Mesothelial cell of epicardium (in vitro differentiated cells): ENCODE measurements at places on chromosomes 16 and 17. TPM values are rescaled to one million over a fixed set of nuclear protein-coding genes. Genes with fewer than 3 reads are reported as not detected.

GRCh38 chr16:10497132-10498101 is 83.0 kb downstream of the EMP2 start:
- H3K4me1 ChIP-seq: no peaks in the 10 kb centered on the region
- H3K36me3 ChIP-seq: peaks cover 17% of the 10 kb centered on the region

DNA sequence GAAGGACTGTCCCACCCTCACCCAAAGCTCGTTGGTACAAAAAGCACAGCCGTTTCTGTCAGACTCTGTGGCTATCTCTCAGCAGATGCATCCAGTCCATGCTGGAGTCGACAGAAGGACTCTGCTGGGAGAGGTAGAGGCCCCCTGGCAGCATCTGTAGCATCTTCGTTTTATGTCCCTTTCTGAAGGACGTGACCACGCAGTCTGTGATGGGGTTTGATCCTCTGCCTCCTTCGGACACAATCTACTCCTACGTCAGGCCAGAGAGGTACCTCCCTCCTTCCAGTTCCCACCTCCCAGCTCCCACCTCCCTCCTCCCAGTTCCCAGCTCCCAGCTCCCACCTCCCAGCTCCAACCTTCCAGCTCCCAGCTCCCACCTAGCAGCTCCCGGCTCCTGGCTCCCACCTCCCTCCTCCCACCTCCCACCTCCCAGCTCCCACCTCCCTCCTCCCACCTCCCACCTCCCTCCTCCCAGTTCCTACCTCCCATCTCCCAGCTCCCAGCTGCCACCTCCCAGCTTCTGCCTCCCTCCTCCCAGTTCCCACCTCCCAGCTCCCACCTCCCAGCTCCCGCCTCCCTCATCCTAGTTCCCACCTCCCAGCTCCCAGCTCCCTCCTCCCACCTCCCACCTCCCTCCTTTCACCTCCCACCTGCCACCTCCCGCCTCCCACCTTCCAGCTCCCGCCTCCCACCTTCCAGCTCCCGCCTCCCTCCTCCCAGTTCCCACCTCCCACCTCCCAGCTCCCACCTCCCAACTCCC is 11.4 kb upstream of the MC1R start:
- H3K4me1 ChIP-seq: no peaks in the 10 kb centered on the region

DNA sequence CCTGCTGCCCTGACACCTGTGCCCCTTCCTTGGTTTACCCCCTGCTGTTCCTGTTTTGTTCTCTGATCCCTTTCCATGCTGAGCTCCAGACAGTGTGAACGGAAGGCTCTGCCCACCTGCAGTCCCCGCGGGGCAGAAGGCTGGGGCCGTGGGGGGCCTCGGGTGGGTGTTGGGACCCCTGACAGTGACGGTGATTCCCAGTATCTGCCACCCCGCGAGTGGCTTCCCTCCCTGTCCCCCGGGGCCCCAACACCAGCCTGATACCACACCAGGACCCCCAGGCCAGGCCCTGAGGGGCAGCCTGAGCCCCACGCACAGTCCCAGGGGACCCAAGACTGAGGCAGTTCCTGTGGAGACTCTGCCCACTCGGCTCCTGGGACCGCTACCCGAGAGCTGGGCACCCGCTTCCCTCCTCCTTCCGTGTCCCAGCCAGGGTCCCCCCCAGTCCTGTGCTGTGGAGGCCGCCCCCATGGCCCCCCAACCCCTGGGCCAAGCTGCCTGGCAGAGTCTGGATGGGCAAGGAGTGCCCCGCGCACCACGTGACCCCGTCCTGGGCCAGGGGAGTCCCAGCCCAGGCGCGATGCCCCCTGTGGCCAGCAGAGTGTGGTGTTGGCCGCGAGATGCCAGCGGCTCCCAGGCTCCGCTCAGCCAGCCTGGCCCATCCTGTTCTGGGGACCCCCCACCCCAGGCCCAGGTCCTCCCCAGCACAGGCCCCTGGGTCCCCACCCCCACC is 10.0 kb upstream of the C1QTNF8 start:
- H3K4me1 ChIP-seq: peaks cover 3% of the 10 kb centered on the region
- H3K36me3 ChIP-seq: no peaks in the 10 kb centered on the region
- H3K27ac ChIP-seq: no peak overlapping the region
- DNase-seq: peak; percentile 87
- H3K4me3 ChIP-seq: no peak overlapping the region
- H3K27me3 ChIP-seq: peaks cover 50% of the 10 kb centered on the region

DNA sequence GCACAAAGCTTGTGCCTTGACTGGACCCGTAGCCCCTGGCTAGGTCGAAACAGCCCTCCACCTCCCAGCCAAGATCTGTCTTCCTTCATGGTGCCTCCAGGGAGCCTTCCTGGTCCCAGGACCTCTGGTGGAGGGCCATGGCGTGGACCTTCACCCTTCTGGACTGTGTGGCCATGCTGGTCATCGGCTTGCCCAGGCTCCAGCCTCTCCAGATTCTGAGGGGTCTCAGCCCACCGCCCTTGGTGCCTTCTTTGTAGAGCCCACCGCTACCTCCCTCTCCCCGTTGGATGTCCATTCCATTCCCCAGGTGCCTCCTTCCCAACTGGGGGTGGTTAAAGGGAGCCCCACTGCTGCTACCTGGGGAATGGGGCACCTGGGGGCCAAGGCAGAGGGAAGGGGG is 3.5 kb downstream of the CTRL start:
- no peaks in the 10 kb centered on the region for H3K4me1 ChIP-seq
- H3K27me3 ChIP-seq: no peaks in the 10 kb centered on the region
- H3K36me3 ChIP-seq: peaks cover 2% of the 10 kb centered on the region
- no peak overlapping the region for H3K27ac ChIP-seq
- DNase-seq: no peak

DNA sequence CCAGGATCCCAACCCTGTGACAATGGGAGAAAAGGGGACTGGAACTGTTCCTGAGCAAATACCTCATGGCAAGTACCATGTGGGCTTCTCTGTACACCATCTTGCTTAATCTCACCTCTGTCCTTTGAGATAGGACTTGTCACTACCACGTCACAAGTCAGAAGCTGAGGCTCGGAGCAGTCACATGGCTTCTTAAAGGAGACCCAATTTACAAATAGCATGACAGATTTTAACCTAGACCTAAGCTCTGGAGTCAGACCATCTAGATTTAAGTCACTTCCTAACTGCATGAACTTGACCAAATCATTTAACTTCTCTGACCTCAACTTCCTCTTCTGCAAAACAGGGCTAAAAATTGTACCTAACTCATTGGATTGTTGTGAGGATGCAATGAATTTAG is 36.0 kb upstream of the CCL1 start:
- no peaks in the 10 kb centered on the region for H3K36me3 ChIP-seq
- no peaks in the 10 kb centered on the region for H3K4me1 ChIP-seq
- no peak overlapping the region for H3K27ac ChIP-seq
- H3K27me3 ChIP-seq: peaks cover 60% of the 10 kb centered on the region
- no peak for DNase-seq
- H3K4me3 ChIP-seq: no peak overlapping the region

DNA sequence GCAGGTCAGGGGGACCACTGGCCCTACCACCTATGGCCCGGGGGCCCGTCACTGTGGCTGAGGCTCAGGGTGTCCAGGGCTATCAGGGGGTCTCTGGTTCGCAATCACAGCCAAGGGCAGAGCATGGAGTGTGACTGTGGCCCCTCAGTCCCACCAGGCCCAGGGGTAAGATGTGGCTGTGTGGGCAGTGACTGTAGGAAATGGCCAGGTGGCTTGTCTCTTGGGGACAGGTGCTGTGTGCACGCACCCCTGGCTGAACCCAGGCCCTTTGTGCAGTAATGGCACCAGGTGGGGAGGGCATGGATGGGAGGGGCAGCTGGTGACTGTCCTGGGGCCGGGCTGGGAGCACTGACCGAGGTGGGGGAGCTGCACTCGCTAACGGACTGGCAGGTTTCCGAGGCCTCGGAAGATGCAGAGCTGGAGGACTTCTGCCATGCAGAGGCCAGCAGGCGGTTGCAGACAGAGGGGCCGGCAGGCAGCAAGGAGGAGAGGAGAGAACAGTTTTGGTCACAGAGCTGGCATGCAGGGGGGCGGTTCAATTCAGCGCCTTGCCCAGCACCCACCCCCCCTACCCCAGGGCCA is 18.8 kb downstream of the IL34 start:
- no peak for DNase-seq
- H3K27ac ChIP-seq: no peak overlapping the region
- peaks cover 42% of the 10 kb centered on the region for H3K36me3 ChIP-seq
- no peak overlapping the region for H3K4me3 ChIP-seq
- peaks cover 8% of the 10 kb centered on the region for H3K4me1 ChIP-seq

DNA sequence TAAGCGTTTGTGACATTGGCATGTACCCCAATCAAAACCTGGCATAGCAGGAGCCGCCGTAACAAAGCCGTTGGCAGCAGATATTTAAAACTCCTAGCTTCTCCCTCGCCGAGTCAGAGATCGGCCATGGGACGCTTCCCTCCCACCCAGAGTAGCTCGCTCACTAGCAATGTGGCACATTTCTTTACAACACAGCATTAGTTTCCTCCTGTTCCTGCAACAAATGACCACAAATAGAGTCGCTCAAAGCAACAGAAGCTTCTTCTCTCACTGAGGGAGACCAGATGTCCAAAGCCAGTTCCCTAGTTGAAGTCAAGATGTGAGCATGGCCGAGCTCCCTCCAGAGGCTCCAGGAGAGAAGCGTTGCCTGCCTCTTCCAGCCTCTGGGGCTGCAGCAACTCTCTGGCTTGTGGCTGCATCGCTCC is 106.7 kb downstream of the RBFOX3 start:
- DNase-seq: no peak
- H3K4me3 ChIP-seq: no peak overlapping the region
- peaks cover 15% of the 10 kb centered on the region for H3K4me1 ChIP-seq
- peaks cover 31% of the 10 kb centered on the region for H3K27me3 ChIP-seq

- H3K27ac ChIP-seq: no peak overlapping the region
- peaks cover 9% of the 10 kb centered on the region for H3K36me3 ChIP-seq
- no peaks in the 10 kb centered on the region for H3K4me1 ChIP-seq
- no peak overlapping the region for H3K4me3 ChIP-seq
- DNase-seq: no peak
- H3K27me3 ChIP-seq: no peaks in the 10 kb centered on the region
Observed at GRCh38 chr16:1791943-1792812, 1.3 kb downstream of the IGFALS start.

- peaks cover 41% of the 10 kb centered on the region for H3K27me3 ChIP-seq
- H3K4me3 ChIP-seq: no peak overlapping the region
- H3K4me1 ChIP-seq: peaks cover 8% of the 10 kb centered on the region
- no peaks in the 10 kb centered on the region for H3K36me3 ChIP-seq
- H3K27ac ChIP-seq: no peak overlapping the region
Observed at GRCh38 chr16:27852116-27852515, 211.4 kb downstream of the GSG1L start.

DNA sequence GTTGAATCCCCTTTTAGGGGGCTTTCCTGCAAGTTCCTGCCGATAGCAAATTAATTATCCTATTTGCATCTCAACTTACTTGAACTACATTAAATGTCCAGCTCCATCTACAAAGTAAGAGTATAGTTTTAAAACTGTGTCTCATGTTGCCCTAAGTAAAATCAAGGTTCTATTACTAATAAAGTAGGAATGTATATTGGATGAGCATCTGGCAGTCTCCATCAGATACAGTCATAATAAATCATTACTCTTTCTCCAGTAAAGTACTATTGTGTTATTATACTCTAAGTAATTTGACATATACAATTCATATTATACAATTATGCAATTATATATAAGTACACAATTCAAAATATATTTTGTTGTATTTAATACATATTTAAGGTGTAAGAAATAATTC is 249.3 kb downstream of the CEP112 start:
- no peaks in the 10 kb centered on the region for H3K4me1 ChIP-seq
- no peak for DNase-seq
- H3K4me3 ChIP-seq: no peak overlapping the region
- H3K27ac ChIP-seq: no peak overlapping the region
- no peaks in the 10 kb centered on the region for H3K27me3 ChIP-seq

- peaks cover 9% of the 10 kb centered on the region for H3K27me3 ChIP-seq
- no peak overlapping the region for H3K4me3 ChIP-seq
- H3K27ac ChIP-seq: no peak overlapping the region
- DNase-seq: no peak
Observed at GRCh38 chr16:6131526-6132050, 1034.0 kb upstream of the EEF2KMT start.

DNA sequence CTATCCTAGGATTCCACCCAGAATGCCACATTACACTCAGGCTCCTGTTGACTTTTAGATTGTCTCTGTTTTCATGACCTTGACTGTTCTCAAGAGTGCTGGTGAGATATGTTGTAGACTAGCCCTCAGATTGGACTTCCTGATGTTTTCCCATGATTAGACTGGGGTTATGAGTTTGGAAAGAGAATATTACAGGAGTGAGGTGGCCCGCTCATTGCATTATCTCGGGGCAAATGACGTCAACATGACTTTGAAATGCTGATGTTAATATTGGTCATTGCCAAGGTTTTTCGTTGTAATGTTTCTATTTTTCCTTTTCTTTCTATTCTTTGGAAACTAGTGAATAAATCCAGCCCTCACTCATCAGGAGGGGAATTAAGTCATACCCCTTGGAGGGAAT is 355.7 kb upstream of the MON1B start:
- no peak for DNase-seq
- no peaks in the 10 kb centered on the region for H3K36me3 ChIP-seq
- no peak overlapping the region for H3K4me3 ChIP-seq
- no peak overlapping the region for H3K27ac ChIP-seq
- H3K27me3 ChIP-seq: no peaks in the 10 kb centered on the region

DNA sequence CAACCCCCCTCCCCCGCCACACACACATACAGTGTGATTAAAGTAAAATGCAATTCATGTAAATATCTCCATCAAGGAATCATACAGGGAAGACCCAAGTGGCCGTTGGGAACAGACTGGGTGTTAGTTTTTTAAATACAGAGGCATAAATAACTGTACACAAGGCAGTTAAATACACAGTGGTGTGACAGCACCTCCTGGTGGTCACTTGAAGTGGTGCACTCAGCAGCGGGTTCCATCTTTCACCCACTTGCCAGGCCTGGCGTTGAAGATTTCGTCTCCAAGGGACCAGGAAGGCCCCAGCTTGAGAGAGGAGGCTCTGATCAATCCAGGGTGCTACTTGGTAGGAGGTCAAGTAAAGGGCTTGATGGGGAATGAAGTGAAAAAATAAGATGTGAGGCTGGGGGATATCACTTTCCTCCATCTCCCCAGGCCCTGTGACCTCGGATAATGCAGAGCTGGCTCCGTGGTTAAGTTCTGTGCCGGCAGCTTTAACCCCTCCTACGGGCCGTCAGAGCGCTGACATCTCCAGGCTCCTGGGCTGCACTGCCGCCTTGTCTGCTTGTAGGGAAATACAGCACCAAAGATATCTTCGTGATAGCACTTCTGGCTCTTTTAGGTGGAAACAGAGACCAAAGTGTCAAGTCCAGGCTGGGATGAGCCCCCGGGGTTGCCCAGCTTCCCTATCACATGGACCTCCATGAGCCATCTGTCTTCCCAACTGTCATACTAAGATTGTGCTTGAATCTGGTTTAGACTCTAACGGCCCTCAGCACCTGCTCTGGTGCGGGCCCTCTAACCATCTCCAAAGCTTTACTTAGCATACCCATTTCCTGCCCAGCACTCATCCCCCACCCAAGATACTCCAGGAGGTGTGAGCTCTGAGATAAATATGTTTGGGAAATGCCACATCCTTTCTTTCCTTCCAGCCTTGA is 20.7 kb downstream of the LGALS9 start:
- H3K27ac ChIP-seq: no peak overlapping the region
- no peaks in the 10 kb centered on the region for H3K36me3 ChIP-seq
- no peak for DNase-seq
- no peaks in the 10 kb centered on the region for H3K4me1 ChIP-seq
- peaks cover 9% of the 10 kb centered on the region for H3K27me3 ChIP-seq
- no peak overlapping the region for H3K4me3 ChIP-seq

SMURF2 gene
- total RNA-seq: 39.9 to 41.2 TPM (median 40.1 TPM) in 3 replicates

ESRP2 gene
- 32.4 to 34.7 TPM (median 33.6 TPM) in 3 replicates for total RNA-seq

B4GALNT2 gene
- 0.02 to 0.07 TPM (median 0.04 TPM) in 3 replicates for total RNA-seq

ADORA2B gene
- 3.8 to 4.6 TPM (median 4.5 TPM) in 3 replicates for total RNA-seq

CDC42EP4 gene
- 68.4 to 71.3 TPM (median 70.3 TPM) in 3 replicates for total RNA-seq
